Left ventricle myocardium superior (tissue), 1 donor: ENCODE measurements at places on chromosomes 2 and 18.

DNA sequence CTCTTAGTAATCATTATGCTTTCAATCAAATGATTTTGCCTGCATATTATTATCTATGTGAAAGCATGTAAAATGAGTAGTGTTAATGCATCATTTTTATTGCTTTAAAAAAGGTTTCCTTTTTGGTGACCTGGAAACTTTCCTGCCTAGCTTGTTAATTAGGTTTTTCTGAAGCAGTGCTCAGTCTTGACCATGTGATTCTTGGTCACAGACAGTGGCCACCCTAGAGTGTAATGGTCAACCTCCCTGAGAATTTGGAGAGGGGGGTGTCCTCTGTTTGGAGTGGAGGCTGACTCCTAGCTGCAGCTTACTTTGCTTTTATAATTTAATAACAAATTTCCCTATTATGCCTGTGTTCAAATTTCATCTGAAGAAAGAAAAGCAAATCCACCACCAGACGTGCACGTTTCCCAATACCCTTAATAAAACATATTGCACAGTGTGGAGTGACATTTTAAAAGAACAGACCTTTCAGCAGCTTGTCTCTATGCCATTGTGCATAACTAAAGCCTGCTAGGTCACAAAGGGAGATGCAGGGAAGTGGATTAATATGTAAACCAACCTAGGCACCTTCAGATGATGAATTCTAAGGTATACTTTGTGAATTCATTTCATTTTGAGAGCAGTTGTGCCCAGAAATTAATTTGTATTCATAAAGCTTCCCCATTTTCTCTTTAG lies 130.6 kb downstream of the RPRM start:
- DNase-seq, result no peak

GRCh38 chr2:14577843-14578242 lies 54.7 kb upstream of the LRATD1 start:
- DNase-seq, result no peak

DNA sequence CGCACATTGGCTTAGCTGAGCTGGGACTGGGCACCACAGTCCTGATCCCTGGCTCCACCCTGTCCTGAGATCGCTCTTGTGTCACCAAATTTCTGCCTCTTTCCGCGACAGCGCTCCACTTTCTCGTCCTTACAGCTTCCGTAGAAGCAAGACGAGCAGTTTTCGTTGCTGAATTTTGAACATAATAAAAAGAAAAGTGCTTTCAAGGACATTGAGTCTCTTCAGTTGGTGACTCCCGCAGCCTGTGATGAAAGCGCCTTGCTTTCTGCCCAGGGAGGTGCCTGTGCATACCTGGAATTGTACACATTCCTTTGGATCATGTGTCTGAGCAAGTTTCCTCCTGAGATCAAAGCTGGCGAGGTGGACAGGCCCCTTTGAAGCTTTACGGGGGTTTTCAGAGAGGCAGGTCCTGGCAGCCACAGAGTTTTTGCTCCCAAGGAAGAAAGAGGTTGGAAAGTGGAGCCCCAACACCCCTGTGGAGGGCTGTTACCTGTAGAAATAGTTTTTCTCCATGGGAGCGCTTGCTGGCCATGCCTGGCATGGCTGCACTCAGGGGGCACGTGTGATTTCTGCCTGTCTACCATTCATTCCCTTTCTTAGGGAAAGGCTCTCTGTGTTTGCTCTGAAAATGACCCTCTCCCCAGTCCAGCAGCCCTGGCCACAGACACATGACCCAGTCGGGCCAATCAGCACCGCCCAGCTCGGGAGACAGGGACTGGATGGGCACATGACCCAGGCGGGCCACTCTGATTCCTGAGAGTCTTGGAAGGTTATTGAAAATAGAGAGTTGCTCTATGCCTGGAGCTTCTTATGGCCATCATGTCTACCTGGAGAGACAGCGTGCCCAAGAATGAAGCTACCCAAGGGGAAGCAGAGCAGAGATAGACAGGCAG lies 115.6 kb upstream of the OTOS start:
- peak; percentile 53 for DNase-seq

GRCh38 chr2:187617905-187618304 lies 63.7 kb upstream of the TFPI start:
- DNase-seq, result no peak

- DNase-seq, result no peak
Measured at GRCh38 chr2:111204706-111205105, 84.0 kb downstream of the BCL2L11 start.

DNA sequence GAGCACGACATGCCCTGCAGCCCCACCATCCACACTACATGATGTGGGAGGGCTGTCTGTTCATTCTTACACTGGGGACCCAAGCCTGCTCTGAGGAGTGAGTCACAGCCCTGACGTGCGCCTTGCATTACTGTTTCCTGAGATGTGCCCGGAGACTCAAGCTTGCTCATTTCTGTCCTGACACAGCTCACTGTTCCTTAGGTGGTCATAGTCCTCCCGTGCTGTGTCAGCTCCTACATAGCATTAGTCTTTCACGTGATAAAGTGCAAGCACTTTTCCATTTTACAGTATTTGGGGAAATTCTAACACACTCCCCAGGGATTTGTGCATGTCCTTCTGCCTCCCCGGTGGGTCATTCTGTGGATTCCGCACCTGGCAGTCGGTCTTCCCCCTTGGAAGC lies 46.2 kb upstream of the TRIM43B start:
- DNase-seq, result no peak

- no peak for DNase-seq
Measured at GRCh38 chr2:237509905-237510304, 22.9 kb downstream of the MLPH start.

GRCh38 chr2:157325786-157326185 lies at the start of gene ERMN:
ERMN (minus strand) TSS chr2:157325824; CDS start chr2:157325642, 182 bp downstream.
- DNase-seq, result no peak

DNA sequence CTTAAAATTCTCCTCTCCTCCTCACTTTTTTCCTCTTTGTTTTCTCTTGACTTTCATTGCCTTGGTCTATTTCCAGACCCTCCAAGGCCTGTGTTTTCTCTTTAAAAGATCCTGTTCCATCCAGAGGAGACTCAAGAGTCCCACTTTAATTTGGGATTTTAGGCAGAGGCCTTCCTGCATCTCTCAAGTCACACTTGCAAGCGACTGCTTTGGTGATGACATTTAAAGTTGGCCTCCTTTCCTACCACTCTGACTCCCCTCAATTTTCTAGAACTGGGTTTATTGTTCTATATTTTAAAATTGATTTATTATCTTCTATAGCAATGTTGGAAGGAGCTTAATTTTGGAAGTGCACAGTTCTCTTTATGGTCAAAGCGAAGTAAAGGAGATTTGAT lies 16.3 kb downstream of the ASAP2 start:
- no peak for DNase-seq

- DNase-seq, result peak; percentile 93
Measured at GRCh38 chr2:1817256-1818051, 73.1 kb upstream of the PXDN start.

- no peak for DNase-seq
Measured at GRCh38 chr2:86078774-86079545, 26.7 kb downstream of the POLR1A start.

DNA sequence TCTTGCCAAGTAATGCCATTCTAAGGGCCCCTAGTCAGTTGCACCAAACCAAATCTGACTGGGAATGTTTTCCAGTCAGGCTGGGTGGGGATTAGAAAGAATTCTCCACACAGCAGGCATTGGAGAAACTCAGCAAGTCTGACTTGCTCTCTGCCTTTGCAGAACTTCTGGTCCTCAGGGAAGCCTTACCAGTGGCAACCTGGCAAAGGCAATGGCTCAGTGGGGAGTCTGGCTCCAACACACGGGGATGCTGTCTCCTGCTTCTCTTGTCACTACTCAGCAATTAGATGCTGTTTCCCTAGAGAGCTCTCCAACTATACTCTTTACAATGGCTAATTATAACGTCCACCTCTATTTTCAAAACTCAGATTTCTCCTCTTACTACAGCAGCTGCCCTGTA lies 810.7 kb downstream of the LRRTM4 start:
- DNase-seq, result no peak

- DNase-seq, result no peak
Measured at GRCh38 chr2:33144243-33144642, 197.5 kb downstream of the LTBP1 start.

DNA sequence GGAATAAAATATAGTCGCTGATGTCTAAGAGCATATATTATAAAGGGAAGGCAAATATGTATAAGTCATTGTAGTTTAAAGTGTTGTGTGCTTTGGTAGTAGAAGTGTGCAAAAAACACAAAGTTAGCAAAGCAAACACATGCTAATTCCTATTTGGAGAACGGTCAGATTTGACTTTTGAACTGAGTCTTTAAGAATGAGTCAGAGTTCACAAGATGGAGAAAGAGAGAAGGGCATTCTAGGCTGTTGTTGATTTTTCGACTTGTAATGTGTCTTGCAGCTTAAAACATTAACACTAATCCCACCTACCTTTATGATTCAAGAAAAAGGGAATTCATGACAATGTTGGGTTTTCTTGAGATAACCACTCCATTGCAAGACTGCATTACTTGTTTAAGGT lies 98.1 kb downstream of the CRIM1 start:
- DNase-seq, result no peak

DNA sequence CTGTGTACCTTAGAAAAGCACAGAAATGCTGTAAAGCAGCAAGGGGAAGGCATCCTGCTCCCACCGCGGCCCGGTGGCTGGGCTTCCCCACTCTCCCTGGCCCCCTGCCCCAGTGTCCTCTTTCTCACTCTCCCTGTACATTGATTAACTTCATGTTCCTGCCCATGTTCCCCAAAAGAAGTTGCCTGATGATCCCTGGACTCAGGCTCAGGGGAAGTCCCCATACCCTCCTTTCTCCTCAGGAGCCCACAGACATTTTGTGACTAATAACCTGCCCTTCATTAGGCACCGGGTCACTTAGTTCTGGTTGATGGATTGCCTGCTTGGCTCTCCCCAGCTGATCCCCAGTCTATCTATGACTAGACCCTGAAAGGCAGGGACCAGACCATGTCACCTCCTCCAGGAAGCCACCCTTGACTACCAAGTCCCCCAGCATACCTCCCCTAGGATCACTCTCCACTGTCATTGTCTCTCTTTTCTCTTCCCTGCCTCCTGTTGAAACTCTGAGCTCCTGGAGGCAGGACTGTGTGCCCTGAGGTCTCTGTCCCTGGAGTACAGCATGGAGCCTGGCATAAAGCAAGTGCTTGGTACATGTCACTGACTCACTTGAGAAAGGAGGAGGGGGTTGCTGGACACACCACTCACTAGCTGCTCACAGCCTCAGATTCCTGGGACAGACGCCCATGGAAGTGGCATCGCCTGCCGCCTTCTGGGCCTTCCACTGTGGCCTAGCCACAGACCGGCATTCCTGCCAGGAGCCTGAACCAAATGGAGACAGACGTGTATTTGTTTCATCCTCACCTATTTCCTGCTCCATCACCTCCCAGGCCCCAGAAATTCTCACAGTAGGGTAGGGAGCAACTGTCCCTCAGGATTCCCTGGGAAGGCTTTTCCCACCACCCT lies 13.5 kb downstream of the MALL start:
- DNase-seq, result peak; percentile 36

GRCh38 chr2:205689820-205690219 lies 7.5 kb downstream of the NRP2 start:
- DNase-seq, result no peak

DNA sequence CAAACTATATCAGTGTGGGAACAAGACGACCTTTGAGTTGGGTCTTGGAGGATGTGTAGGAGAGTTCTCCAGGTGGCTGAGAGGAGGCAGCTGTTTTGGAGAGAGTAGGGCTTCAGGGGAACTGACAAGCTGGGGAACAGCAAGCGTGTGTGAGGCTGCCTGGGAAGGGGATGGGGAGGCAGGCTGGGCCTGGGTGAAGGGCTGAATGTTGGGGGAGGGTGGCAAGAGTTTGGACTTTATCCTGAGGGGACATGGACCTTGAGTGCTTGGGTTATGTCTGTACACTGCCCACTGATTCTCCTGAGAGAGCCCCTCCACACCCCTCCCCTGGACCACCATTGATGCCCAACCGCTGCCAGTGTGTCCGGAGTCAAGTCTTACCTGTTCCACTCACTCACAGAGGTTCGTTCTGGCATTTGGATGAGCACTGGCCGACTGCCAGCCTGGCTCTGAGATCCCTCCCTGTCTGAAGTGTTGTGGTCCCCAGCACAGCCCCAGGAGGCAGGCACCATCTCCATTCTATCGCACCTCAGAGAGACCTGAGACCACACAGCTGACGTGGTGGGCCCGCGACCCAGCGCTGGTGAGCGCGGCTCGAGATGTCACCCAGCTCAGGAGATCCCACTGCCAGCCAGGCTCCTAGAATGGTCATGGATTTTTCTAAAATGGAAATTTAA lies 59.5 kb downstream of the DCDC2C start:
- no peak for DNase-seq

DNA sequence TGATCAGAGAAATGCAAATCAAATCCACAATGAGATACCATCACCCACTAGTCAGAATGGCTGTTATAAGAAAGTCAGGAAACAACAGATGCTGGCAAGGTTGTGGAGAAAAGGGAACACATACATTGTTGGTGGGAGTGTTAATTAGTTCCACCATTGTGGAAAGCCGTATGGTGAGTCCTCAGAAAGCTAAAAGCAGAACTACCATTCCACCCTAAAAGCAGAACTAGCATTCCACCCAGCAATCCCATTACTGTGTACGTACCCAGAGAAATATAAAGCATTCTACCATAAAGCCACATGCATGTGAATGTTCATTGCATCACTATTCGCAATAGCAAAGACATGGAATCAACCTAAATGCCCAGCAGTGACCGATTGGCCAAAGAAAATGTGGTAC lies 60.7 kb downstream of the ANKRD62 start:
- DNase-seq, result no peak

DNA sequence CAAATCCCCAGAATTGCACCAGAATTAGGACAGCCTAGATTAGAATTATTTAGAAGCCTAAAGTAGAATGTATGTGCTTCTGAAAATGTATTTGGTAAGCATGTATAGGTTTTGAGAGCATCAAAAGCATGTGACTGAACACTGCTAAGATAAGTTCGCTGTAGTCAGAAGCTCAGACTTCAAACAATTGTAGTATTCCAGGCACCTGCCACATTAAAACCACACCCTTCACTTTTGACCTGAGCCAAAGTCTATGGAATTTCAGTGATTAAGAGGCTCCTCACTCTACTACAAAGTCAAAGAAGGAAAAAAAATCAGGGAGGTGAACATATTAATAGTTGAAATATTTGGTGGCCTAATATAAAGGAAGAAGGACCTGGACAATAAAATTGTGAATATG lies 8.2 kb downstream of the KCNJ3 start:
- DNase-seq, result no peak

GRCh38 chr18:23927821-23928746 lies 86.5 kb upstream of the TTC39C start:
- no peak for DNase-seq
